RKO (cell line): ENCODE measurements at places on chromosomes 11 and 22.

- DNase-seq = no peak
Observed at GRCh38 chr22:21927174-21927823, 25.3 kb downstream of the PPM1F start.

DNA sequence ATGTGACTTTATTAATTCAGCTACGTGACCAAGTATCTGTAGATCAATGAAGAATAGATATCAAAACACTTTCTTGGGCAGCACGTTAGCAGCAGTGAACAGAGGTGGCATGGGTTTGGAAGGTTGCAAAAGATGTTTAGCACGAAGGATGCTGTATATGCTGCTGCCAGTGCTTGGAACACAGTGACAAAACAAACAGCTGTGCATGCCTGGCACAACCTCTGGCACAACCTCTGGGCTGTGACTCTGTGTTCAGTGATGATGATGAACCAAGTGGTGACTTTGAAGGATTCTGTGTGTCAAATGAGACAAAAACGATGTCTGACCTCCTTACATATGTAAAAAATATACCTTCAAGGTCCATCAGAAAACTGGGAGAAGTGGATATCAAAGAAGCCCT, 104.7 kb downstream of the TBC1D22A start:
- no peak for DNase-seq

DNA sequence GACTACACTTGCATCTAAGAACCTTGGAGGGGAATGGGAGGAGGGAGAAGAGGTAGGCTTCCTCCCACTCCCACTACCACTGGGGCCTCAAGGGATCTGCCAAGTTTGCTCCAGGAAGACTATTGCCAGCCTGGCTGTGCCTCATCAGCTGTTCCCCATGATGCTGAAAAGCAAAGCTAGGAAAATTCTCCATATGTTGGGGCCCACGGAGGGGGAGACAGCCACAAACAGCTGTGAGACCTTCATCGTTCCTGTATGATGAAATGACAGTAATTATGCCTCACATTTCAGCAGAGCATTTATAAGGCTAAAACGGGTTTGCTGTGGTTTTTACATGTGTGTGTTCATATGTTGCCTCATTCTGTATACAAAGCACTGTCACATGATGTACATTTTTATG, 6.7 kb downstream of the DSCAML1 start:
- DNase-seq = no peak

GRCh38 chr11:65103476-65103875, 7.5 kb downstream of the VPS51 start:
- DNase-seq = no peak

- DNase-seq = no peak
Observed at GRCh38 chr11:107591378-107592230, 657 bp downstream of the ELMOD1 start.

DNA sequence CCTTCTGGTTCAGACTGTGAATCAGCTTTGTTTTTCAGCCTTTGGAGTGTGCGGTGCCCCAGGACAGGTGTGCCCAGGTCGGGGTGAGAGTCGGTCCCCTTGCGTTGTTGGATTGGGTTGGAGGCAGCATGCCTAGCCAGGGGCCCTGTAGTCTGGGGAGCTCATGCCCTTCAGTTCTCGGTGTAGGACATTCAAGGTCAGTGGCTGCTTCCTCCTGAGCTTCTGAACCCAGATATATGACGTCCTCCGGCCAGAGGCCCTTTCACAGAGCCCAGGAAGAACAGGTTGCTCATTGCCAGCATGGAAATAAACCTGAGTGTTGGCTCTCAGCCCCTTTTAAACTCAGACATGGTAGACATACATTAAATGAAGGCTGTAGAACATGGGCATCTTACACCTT, 2.7 kb downstream of the CSRP3 start:
- no peak for DNase-seq

GRCh38 chr11:27122001-27122400, 81.4 kb downstream of the BBOX1 start:
- DNase-seq = no peak

DNA sequence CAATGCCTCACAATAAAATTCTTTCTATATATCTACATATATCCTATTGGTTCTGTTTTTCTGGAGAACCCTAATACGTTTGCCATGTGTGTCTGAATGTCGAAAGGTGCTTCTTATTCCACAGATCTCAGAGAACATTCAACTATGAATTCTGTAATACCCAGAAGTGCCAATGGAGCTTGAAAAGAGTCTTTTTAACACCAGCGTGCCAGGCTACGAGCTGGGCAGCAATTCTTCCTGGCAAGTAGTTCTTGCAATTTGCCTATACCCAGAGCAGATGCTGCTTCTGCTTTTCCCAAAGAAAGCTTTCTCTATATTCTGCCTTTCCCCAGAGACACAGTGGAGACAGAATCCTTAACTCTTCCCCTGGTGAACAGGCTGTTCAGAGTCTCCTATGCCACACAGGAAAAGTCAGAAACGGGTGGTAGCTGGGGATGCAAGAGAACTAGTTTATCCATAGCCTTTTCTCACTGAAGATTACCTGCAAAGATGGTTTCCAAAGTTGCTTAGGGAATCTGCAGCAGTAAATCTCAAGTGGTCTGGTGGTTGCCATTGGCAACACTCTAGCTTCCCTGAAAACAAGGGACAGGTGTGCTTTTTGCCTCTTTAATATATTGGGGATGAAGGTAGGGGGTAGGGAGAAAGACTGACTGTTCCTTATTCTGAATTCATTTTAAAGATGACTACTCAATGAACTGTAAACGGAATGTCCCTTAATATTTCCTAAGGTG, 16.8 kb upstream of the PAFAH1B2 start:
- DNase-seq = no peak

- DNase-seq = peak; percentile 34
Observed at GRCh38 chr11:100805506-100806199, 118.6 kb downstream of the ARHGAP42 start.

DNA sequence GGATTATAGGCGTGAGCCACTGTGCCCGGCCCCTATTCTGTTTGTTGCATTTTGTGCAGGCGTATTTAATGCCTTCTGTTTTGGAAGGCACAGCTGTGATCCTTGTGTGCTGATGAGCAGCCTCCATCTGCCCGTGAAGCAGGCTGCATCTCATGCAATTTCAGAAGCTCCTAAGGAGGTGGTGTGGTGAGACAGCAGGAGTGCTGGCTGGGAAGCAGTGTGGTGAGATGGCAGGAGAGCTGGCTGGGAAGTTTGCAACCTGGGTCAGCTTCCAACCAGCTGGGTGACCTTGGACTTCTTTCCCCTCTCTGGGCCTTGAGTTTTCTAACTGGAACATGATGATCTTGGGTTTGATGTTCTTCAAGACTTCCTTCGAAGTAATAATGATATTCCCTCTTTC, 525.1 kb downstream of the TBC1D22A start:
- no peak for DNase-seq

DNA sequence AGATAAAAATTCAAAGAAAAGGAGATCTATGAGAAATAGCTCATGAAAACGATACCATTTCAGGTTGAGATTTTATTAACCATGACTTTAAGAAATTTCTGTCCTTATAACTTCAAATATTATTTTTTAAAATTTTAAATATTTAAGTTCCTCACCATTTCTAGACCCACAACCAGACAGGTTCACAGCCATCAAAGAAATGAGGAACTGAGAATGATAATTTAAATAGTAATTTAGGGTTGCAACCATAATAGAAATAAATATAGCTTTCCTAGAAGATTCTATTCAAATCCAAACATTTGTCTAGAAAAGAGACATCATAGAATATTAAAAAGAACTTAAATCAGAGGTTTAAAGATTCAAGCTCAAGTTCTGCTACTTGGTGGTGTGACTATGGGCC, 5.9 kb upstream of the VWA5A start:
- no peak for DNase-seq
